ENCODE measurements at places on chromosomes 13 and 19. TPM values are rescaled to one million over a fixed set of nuclear protein-coding genes. Genes with fewer than 3 reads are reported as not detected.
A peak's percentile ranks its signal among the peaks of the same experiment; 100 is the strongest.

DNA sequence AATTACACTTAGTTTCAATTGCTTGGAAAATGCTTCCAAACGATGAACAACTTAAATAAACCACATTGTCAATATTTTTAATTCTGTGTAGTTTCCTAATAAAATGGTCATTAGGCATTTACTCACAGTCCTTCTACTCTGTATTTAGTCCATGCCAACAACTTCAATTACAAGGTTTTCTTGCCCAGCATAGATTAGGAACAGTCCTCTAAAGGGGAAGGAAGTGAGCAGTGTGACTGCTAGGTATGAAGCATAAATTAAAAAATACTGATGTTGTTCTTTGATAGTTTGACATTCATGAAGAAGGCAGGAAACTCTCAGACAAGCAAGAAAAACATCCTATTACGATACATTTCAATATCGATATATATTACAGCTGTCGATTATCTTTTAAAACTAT lies 716.0 kb upstream of the PCDH9 start:
- no peak for DNase-seq

- DNase-seq = no peak
Observed at GRCh38 chr13:99342723-99343315, 35.6 kb upstream of the GPR183 start.

DNA sequence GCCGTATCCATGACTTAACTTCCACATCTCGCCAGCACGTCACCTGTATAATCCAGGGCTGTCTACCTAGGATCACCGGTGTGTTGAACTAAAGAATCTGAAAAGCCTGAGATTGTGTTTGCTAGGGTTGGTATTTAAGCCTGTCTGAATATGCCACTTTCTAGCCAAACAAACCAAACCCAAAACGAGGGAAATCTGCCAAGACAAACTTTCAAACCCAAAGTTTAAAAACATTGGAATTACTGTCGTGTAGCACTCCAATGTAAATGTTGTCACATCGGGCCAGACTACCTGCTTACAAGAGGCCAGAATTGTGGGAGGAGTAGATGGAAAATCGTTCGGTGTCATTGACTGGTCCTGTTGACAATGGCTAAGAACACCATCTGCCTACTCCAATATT lies 747.8 kb downstream of the EFNB2 start:
- no peak for DNase-seq

GRCh38 chr13:90414691-90415596 lies 932.5 kb upstream of the MIR17HG start:
- DNase-seq = no peak

GRCh38 chr19:45919678-45920077 lies 5.1 kb upstream of the NANOS2 start:
- DNase-seq = no peak

- DNase-seq = no peak
Observed at GRCh38 chr19:10033614-10034013, 20.3 kb downstream of the RDH8 start.

DNA sequence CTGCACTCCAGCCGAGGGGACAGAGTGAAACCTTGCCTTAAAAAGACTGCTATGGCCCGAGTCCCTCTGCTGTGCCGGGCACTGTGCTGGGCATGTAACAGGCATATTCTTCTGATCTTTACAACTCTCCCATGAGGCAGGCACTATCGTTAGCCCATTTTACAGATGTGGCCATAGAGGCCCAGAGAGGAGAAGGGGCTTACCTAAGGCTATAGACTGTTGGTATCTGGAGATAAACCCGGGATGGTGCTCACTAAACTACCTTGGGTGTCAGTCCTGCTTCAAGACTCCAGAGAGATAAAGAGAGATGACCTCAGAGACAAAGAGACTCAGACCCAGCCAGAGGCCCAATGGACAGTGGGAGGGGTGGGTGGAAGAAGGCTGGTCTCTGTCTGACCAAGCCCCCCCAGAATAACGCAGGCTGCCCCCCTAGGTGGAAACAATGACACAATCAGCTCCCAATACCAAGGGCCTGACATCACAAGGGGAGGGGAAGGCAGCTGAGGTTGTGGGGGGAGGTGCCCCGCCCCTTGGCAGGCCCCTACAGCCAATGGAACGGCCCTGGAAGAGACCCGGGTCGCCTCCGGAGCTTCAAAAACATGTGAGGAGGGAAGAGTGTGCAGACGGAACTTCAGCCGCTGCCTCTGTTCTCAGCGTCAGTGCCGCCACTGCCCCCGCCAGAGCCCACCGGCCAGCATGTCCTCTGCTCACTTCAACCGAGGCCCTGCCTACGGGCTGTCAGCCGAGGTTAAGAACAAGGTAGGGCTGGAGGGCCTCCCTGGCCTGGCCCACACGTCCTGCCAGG lies at the start of gene CNN1:
Gene CNN1, plus strand, starts transcription at position 620 of the 805 bp plus-strand sequence. Its CDS starts 77 bp downstream, at position 697.
- peak; percentile 66 for DNase-seq

GRCh38 chr13:108950333-108951010 lies 321.1 kb downstream of the MYO16 start:
- DNase-seq = no peak

CARS2 gene
- 52.8 TPM for total RNA-seq

UPK1A gene
- not detected for total RNA-seq

GRCh38 chr13:102190930-102191329 lies 210.9 kb downstream of the FGF14 start:
- no peak for DNase-seq

NDUFS7 gene
- total RNA-seq = 380 TPM

- DNase-seq = no peak
Observed at GRCh38 chr13:106318941-106319411, 216.5 kb downstream of the EFNB2 start.

HPN gene
- 3.4 TPM for total RNA-seq

DNA sequence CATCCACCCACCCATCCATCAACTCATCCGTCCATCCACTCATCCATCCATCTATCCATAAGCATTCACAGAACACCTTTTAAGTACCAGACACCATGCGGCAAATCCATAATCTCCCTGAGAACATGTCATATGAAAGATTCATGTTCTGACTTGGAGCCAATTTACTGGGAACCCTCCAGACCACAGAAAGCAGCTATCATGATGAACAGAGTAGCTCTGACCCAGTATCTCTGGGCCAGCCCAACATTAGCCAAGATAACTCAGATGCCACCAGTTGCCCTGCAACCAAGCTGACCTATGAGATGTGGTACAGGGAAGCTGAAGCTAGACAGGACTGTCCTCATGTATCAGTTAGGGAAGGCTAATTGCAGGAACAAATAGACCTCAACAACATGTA lies 51.3 kb downstream of the ALOX5AP start:
- DNase-seq = no peak

FPR2 gene
- 0.74 TPM for total RNA-seq

GRCh38 chr19:18388100-18388959 lies 2.4 kb downstream of the GDF15 start:
- DNase-seq = peak; percentile 83
